ENCODE measurements at places on chromosomes 2 and 18.

GRCh38 chr2:71721362-71721665 lies 268.0 kb downstream of the DYSF start:
- DNase-seq = no peak

DNA sequence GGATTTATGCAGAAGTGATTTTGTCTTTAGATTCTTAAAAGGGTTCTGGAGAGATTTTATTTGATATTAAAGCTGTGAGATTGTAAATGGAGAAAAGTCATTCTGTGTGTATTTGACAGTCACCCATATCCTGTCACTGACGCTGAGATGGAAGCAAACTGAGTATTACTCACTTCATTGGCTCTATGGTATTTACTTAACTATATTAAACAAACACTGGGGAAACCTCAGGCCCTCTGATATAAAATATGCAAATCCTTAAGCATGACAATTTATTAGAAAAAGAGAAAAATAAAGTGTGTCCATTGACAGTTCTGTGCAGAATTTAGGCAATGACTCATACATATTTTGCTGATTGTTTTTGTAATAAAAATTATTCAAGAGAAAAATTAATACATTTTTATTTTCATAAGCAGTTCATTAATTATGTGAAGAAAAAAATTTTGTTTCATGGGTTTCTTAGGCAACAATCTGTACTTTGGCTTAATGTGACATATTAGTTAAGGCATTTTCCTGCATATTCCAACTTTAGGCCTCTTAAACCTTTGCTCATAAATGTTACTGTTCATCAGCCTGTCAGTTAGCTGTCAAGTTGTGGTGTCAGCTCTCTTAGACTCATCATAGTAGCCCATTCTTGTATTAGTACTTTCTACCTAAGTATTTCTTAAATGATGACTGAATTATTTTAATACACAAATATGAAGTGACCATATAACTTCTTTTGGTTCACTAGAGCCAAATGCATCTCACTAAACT lies 99.9 kb downstream of the PARD3B start:
- DNase-seq = peak; percentile 34

DNA sequence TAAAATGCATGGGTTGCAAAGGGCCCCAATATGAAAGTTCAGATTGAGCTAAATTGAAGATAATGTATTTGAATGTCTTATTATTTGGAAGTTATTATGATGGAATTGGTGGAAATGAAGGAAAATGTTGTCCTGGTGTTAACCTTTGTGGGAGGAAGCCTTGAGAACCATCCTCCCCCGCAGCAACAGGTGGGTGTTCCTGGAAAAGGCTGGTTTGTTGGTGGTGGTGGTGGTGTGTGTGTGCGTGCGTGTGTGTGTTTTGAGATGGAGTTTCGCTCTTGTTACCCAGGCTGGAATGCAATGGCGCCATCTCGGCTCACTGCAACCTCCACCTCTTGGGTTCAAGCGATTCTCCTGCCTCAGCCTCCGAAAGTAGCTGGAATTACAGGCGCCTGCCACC lies 36.2 kb downstream of the CHRNA1 start:
- no peak for DNase-seq

- DNase-seq = no peak
These were observed 71.8 kb upstream of the SEC11C start for GRCh38 chr18:59067873-59068272.

- no peak for DNase-seq
These were observed 146.1 kb downstream of the BCL11A start for GRCh38 chr2:60407398-60407797.

- DNase-seq = no peak
These were observed 53.5 kb downstream of the RASGRP3 start for GRCh38 chr2:33529771-33530481.

- no peak for DNase-seq
These were observed 226.8 kb downstream of the LDLRAD4 start for GRCh38 chr18:13445241-13445897.

GRCh38 chr2:136122661-136123060 lies 4.7 kb upstream of the CXCR4 start:
- no peak for DNase-seq

DNA sequence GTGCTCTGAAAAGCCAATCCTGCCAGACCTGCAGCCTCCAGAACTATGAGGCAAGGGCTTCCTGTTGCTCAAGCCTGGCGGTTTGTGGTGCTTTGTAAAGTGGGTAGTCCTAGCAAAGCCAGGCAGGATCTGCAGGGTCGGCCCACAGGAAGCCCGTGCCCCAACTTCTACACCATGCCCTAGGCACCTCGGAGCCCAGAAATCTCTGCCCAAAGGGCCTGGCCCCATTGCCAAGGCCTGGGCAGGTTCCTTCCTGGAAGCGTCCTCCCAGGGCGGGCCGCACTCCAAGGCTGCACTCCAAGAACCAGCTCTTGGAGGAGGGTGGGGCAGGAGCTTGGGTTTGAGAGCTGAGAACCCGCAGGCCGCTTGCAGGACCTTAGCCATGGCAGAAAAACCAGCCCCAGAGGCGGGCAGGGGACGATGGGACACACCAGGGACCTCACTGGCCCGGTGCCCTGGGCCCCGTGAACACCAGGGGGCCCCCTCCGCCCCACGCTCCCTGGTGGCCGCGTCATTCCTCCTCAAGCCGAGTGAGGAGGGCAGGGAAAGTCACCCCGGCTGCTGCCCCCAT lies 37.2 kb upstream of the ID2 start:
- no peak for DNase-seq

DNA sequence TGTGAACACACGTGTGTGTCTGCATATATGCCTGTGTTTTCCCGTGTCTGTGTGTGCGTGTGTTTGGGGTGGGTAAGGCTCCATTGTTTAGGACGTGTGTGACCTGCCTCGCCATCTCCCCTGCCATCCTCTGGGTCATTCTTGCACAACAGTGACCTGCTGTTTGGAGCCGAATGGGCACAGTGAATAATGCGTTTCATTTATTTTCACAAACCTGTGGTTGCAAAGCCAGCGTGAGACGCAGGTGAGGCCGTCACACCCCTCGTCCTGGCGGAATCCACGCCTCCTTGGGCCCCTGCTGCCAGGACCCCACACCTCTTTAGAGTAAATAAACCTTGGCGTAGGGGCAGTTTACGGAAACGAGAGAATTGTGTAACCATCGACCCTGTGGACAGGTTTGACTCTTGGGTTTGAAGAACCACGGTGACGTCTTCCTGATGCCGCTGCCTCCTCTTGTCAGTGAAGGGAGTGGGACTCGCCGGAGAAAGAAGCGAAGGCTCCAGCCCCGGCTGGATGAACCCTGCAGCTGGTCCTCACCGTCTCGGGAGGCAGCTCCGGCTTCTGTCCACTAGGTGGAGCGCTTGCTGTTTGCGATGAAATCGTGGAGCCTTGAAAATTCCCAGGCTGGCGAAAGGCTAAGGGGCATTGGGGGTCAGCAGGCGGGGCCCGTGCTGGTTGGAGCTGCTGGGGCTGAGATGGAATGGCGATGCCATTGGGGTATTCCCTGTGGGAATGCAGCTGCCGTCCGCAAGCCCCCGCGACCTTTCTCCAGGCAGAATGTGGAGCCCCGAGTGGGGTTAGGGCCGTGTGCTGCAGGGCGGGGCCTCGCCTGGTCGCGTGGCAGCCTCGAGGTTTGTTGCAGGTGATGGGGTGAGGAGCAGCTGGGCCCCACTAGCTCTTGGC lies 81.1 kb downstream of the RTP5 start:
- peak; percentile 6 for DNase-seq

GRCh38 chr2:76307495-76307894 lies 596.8 kb upstream of the GCFC2 start:
- no peak for DNase-seq

DNA sequence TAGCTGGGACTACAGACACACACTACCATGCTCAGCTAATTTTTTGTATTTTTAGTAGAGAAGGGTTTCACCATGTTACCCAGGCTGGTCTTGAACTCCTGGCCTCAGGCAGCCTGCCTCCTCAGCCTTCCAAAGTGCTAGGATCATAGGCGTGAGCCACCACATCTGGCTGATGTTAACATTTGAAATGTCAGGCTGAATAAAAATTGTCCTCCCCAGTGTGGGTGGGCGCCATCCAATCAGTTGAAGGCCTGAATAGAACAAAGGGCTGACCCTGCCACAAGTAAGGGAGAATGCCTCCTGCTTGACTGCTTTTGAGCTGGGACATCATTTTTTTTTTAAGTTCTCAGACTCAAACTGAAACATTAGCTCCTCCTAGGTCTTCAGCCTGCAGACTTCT lies 21.0 kb upstream of the RHOB start:
- no peak for DNase-seq

All from NCI-H510A treated with DMSO at 0.1 percent for 48 hours (cell line).